ENCODE measurements at places on chromosomes 5 and 9. TPM values are rescaled to one million over a fixed set of nuclear protein-coding genes. Genes with fewer than 3 reads are reported as not detected.

CFAP77 gene
- not detected for total RNA-seq

DNA sequence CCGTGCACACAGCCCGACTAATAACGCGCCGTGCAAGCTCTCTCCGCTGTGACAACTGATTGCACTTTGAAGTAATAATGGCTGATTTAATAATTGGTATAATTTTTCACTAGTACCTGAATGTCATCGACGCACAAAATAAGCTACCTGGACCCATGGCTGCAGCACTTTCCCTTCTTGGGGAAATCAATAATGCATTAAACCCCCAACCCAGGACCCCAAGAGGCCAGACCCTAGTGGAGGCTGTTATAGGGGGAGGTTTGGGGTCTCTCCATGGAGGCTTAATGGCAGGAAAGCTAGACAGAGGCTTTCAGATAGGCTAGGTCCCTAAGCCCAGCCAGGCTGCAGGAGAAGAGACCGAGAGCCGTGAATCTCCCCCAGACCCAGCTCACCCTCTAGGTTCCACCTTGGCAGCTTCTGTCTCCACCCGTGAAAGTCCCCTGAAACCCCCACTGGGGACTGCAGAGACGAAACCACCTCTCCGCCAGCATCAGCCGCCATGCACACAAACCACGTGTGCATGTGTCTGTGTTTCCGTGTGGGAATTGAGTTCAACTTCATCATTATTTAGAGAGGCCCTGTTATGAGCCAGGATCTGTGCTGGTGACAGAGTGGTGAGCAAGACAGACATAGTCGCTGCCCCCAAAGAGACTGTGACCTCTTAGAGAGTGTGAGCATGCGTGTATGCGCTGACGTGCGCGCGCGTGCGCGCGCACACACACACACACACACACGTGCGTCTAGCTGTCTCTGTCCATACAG is 168.6 kb upstream of the MVB12B start:
- no peak overlapping the region for H3K4me3 ChIP-seq
- H3K27me3 ChIP-seq: no peaks in the 10 kb centered on the region
- H3K27ac ChIP-seq: no peak overlapping the region
- DNase-seq: no peak
- H3K36me3 ChIP-seq: no peaks in the 10 kb centered on the region

- H3K27ac ChIP-seq: no peak overlapping the region
- DNase-seq: no peak
These were observed 58.7 kb upstream of the GPR151 start for GRCh38 chr5:146574713-146575112.

CCDC152 gene
- 1.3 TPM for total RNA-seq

GRCh38 chr5:116377276-116378006 is 197.2 kb downstream of the SEMA6A start:
- H3K4me3 ChIP-seq: no peak overlapping the region
- H3K27ac ChIP-seq: no peak overlapping the region
- H3K4me1 ChIP-seq: no peaks in the 10 kb centered on the region
- H3K36me3 ChIP-seq: no peaks in the 10 kb centered on the region
- H3K27me3 ChIP-seq: no peaks in the 10 kb centered on the region

DNA sequence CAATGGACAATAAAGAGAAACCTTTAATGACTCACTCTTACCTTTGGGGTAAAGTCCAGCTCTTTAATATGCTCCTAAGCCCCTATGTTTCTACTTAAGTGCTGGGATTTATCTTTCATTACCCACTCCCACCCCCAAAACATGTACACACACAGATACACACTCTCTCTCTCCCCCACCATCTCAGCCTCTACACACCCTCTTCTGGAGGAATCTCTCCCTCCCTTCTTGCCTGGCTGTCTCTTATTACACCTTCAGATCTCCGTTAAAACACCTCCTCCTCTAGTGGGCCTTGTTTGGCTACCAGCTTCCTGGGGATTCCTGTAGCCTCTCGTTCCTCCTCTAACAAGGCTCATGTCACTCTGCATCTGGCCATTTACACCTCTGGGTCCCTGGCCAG is 6.9 kb downstream of the GPRIN1 start:
- DNase-seq: no peak
- no peaks in the 10 kb centered on the region for H3K36me3 ChIP-seq
- H3K4me1 ChIP-seq: no peaks in the 10 kb centered on the region
- H3K27ac ChIP-seq: no peak overlapping the region
- H3K27me3 ChIP-seq: no peaks in the 10 kb centered on the region
